ENCODE measurements at places on chromosomes 6 and 20.

DNA sequence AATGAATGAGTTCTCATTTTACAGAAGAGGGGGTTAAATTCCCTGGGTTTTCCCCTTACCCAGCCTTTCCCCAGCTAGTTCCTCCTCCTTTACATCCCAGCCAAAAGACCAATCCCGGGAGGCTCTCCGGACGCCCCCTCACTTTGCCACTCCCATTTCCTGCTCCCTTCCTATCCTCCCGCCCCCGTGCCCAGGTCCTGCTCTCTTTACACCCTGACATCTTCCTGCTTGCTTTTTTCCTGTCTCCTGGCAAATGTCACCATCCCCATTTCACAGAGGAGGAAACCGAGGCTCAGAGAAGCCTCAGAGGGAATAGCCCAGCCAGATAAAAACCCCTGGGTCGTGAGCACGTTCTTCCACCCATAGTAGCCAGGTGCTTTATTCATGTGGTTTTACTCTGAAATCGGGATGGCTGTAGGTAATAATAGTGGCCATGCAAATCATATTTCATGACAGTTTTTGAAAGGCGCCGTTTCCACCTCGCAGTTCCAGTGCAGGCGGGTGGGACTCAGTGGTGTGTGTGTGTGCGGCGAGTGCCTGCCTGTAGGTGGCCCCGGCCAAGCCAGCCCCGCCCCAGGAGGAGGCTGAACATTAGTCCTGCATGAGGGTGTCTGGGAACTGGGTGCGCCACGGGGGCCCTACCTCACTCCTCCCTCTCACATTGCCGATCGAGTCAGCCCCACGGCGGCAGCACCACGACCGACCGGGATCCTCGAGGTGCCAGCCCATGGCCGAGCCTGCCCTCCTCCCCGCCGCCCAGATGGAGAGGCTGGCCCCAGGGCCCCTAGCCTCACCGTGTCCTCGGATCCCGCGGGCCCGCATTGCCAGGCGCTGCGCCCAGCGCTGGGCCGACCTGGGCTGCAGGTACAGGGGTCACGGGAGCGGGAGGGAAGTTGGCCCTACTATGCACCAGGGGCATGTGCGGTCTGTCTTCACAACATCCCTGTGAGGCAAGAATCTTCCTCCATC is at the start of gene ARHGAP40:
TSS of gene ARHGAP40 (plus strand) at position 594 of the 969 bp plus-strand sequence.
- DNase-seq, result no peak

- no peak for DNase-seq
Measured at GRCh38 chr20:23206995-23207394, 120.9 kb upstream of the CD93 start.

- no peak for DNase-seq
Measured at GRCh38 chr6:155442562-155442961, 13.1 kb downstream of the NOX3 start.

DNA sequence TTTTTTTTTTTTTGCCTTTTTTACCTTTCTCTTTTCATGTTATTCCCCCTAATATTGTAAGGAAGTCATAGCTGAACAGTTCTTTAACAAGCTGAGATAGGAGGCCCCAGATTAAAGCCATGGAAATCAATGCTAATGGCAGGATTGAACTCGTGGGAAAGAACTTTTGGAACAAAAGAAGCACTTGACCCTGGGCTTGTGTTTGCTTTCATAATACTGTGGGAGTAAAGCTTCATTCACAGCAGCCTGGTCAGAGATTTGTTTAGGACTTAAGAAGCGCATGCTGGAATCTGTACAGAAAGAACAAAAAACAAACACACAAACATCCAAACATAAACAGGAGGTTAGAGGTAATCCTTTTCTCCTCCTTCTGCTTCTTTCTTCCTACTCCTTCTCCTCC is 5.1 kb downstream of the HEY2 start:
- DNase-seq, result no peak

DNA sequence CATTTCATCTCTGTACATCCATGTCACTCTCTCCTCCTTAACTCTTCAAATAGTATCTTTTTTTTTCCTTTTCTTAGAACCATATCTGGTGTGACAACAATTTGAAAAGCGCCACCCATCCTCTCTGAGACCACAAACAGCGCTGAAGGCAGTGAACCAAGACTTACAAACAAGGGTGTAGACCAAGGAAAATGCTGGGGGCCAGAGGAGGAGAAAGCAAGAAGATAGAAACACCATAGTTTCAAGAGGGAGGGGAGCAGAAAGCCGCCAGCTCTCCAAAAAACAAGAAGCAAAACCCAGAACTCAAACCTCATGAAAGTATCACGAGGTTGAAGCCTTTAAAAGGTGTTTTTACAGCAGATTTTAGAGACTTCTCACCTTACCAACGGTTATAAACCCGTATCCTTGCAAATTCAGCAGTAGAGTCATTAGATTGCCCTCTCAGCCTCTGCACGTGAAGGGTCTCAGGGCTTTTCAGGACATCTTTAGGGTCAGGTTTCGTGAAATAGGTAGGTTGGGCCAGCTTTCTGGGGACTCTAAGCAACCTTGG is 13.3 kb upstream of the RIPOR2 start:
- no peak for DNase-seq

DNA sequence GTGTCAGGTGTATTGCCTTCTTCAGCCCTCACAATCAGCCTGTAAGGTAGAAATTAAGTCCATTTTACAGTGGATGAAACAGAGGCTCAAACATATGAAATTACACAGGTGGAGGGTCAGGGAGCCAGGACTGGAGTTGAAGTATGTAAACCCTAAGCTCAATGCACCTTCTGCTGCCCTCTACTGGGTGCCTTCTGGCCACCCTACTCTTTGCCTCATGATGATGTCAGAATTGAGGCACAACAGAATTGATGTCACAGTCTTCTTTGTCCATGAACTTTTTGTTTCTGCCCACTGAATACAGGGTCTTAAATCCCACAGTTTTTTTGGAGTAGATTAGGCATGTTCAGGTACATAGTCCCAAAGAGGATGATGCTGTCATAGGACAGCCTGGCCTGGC is 400.8 kb upstream of the CHD6 start:
- DNase-seq, result no peak

GRCh38 chr6:53573299-53573698 is 28.4 kb upstream of the GCLC start:
- DNase-seq, result no peak

GRCh38 chr6:11812951-11813350 is 34.3 kb upstream of the ADTRP start:
- DNase-seq, result no peak

DNA sequence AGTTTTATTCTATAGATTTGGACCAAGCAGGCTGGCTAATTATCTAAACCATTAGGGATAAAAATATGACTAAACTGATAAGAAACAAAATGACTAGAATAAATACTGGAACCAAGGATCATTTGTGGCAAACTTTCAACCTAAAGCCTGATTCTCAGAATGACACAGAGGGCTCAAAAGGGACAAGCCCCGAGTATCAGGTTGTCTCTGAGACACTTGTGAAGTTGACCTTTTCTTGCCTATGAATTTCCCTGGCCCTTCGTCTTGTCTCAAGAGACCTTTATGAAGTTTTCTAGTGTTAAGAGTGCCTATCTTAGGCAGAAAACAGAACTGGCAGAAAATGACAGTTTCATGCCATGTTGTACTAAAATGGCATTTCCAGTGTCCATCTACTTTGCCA is 68.3 kb downstream of the IMPG1 start:
- DNase-seq, result no peak

- DNase-seq, result no peak
Measured at GRCh38 chr20:37737826-37738420, 44.1 kb downstream of the CTNNBL1 start.

DNA sequence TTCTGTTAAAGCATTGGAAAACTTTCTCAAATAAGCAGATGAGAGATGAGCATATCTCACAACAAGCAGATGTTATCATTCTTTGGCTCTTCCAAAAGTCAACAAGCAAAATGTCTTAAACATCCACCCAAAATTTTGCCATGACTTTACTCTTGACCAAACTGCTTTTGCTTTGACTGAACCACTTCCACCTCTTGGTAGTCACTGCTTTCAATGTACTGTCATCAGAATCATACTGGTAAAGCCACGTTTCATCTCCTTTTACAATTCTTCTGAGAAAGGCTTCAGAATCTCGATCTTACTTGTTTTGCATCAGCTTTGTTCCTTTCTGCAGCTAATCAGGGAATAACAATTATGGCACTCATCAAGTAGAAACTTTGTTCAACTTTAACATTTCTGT is 498.5 kb upstream of the GJE1 start:
- DNase-seq, result no peak

GRCh38 chr6:154474648-154475428 is 35.6 kb downstream of the CNKSR3 start:
- DNase-seq, result no peak

GRCh38 chr6:42345696-42346416 is 105.9 kb downstream of the TRERF1 start:
- no peak for DNase-seq

GRCh38 chr6:121897337-121897760 is 461.9 kb downstream of the GJA1 start:
- no peak for DNase-seq

DNA sequence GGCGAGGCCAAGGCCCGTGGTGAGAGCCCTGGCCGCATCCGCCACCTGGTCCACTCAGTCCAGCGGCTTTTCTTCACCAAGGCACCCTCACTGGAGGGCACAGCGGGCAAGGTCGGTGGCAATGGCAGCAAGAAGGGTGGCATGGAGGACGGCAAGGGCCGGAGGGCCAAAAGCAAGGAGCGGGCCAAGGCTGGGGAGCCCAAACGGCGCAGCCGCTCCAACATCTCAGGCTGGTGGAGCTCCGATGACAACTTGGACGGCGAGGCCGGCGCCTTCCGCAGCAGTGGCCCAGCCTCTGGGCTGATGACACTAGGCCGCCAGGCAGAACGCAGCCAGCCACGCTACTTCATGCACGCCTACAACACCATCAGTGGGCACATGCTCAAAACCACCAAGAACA is 109.2 kb upstream of the MYL9 start:
- no peak for DNase-seq

DNA sequence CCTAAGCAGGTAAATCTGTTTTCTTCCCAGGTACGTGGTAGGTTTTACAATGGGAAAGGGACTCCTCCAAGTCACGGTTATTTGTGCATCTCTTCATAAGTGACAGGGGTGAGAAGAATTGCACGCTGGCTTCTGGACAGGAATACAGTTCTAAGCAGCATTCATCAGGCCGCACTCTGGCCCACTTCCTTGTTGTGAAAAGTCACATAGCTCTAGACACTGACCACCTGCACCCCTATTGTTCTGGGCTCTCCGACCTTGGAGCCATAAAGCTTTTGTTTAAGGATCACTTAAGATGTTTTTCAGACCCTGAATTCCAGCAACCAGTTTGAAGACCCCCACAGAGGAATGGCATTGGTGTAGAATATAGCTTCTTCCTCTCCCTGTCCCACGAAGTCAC is 31.4 kb downstream of the RAMACL start:
- DNase-seq, result no peak

GRCh38 chr20:20851385-20851784 is 138.9 kb upstream of the RALGAPA2 start:
- no peak for DNase-seq

GRCh38 chr6:37050045-37050853 is 44.8 kb downstream of the FGD2 start:
- DNase-seq, result no peak

DNA sequence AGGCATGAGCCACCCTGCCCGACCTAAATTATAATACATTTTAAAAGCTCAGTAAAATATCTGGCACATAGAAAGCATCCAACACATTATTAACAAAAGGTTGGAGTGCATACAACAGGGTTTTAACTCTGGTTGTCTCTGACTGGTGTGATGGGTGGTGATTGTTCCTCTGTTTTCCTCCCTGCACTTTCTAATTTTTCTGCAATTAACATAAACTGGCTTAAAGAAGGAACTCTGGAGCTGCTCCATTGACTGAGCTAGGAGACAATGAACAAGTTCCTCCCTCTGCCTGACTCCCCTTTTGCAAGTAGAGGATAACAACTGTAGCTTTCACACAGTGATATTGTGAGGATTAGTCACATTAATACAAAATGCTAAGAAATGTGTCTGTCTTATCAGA is 48.5 kb upstream of the SIRPG start:
- DNase-seq, result no peak

GRCh38 chr6:146865756-146866379 is 267.1 kb downstream of the ADGB start:
- DNase-seq, result no peak

- DNase-seq, result no peak
Measured at GRCh38 chr6:42769051-42769450, 12.8 kb upstream of the BICRAL start.

DNA sequence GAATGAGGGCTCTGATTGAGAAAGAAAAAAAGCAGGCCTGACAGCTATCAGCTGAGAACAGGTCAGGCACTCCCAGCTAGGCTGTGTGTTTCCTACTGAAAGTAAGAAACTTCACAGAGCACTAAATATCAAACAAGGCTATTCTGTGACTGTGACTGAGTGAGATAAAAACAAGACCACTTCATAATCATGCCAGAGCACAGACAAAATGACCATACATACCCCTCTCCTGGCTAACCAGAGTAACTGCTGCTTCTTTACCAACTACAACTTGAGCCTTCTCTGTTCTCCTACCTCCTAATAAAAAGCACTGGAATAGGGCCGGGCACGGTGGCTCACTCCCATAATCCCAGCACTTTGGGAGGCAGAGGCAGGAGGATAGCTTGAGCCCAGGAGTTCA is 6.8 kb upstream of the BTN1A1 start:
- DNase-seq, result no peak

- DNase-seq, result no peak
Measured at GRCh38 chr20:43750774-43751166, 24.0 kb upstream of the GTSF1L start.

GRCh38 chr6:27096834-27097511 is 150.5 kb upstream of the PRSS16 start:
- no peak for DNase-seq
